ENCODE measurements at places on chromosomes 7 and 10. TPM values are rescaled to one million over a fixed set of nuclear protein-coding genes. Genes with fewer than 3 reads are reported as not detected.

The OR6V1 gene
- total RNA-seq: not detected

The TFPI2 gene
- 0.34 TPM for total RNA-seq

The PTPRZ1 gene
- total RNA-seq: not detected

The SSC4D gene
- 1.0 TPM for total RNA-seq

The ZP3 gene
- total RNA-seq: 7.7 TPM

The SMKR1 gene
- total RNA-seq: 4.0 TPM

The FAM25A gene
- not detected for total RNA-seq

The ADRA2A gene
- total RNA-seq: not detected

The AVPI1 gene
- 1.8 TPM for total RNA-seq

The SLIT1 gene
- total RNA-seq: 1.3 TPM

The COL13A1 gene
- not detected for total RNA-seq

The BHLHA15 gene
- 0.65 TPM for total RNA-seq

The JCAD gene
- 0.29 TPM for total RNA-seq

The SFRP4 gene
- not detected for total RNA-seq

The COL28A1 gene
- 0.29 TPM for total RNA-seq

The TFR2 gene
- total RNA-seq: 4.7 TPM

The PIP gene
- total RNA-seq: not detected

The CLRN3 gene
- not detected for total RNA-seq

The UCN3 gene
- total RNA-seq: not detected

The SLC29A4 gene
- total RNA-seq: 1.3 TPM

The LIPN gene
- total RNA-seq: not detected

The PHKG1 gene
- total RNA-seq: 1.3 TPM

The ASB10 gene
- total RNA-seq: not detected

The TRUB1 gene
- total RNA-seq: 14.2 TPM

The SYPL1 gene
- total RNA-seq: 32.0 TPM

The SUN3 gene
- not detected for total RNA-seq

The OPTN gene
- 121 TPM for total RNA-seq

The STK31 gene
- total RNA-seq: 1.3 TPM

The MCM7 gene
- 270 TPM for total RNA-seq

The IGFBP3 gene
- total RNA-seq: 0.34 TPM

The FZD8 gene
- total RNA-seq: 0.50 TPM

The PRPS1L1 gene
- not detected for total RNA-seq

The STEAP1 gene
- 2.1 TPM for total RNA-seq

The CFAP58 gene
- total RNA-seq: 0.72 TPM

The MSMB gene
- total RNA-seq: not detected

The PGAM2 gene
- total RNA-seq: 1.7 TPM

The ATOH7 gene
- total RNA-seq: not detected

The ACSM6 gene
- not detected for total RNA-seq

The AEBP1 gene
- total RNA-seq: 18.4 TPM

The NME8 gene
- total RNA-seq: not detected

The KLF14 gene
- total RNA-seq: 0.09 TPM

The PDZD8 gene
- 16.3 TPM for total RNA-seq

The MICALL2 gene
- total RNA-seq: 3.5 TPM

The WASL gene
- 7.2 TPM for total RNA-seq

The SKIDA1 gene
- 0.23 TPM for total RNA-seq

The NYAP1 gene
- 0.67 TPM for total RNA-seq

The TMEM184A gene
- 0.10 TPM for total RNA-seq

The C10orf143 gene
- 6.4 TPM for total RNA-seq

The TMEM236 gene
- total RNA-seq: 0.65 TPM

The PDSS1 gene
- 8.8 TPM for total RNA-seq

The OR13A1 gene
- not detected for total RNA-seq

The SPDYE2B gene
- total RNA-seq: not detected

The NAT16 gene
- total RNA-seq: not detected

The SPAM1 gene
- total RNA-seq: not detected

The TRPV5 gene
- 0.09 TPM for total RNA-seq
